ENCODE measurements at places on chromosomes 13 and 19. TPM values are rescaled to one million over a fixed set of nuclear protein-coding genes. Genes with fewer than 3 reads are reported as not detected.

DNA sequence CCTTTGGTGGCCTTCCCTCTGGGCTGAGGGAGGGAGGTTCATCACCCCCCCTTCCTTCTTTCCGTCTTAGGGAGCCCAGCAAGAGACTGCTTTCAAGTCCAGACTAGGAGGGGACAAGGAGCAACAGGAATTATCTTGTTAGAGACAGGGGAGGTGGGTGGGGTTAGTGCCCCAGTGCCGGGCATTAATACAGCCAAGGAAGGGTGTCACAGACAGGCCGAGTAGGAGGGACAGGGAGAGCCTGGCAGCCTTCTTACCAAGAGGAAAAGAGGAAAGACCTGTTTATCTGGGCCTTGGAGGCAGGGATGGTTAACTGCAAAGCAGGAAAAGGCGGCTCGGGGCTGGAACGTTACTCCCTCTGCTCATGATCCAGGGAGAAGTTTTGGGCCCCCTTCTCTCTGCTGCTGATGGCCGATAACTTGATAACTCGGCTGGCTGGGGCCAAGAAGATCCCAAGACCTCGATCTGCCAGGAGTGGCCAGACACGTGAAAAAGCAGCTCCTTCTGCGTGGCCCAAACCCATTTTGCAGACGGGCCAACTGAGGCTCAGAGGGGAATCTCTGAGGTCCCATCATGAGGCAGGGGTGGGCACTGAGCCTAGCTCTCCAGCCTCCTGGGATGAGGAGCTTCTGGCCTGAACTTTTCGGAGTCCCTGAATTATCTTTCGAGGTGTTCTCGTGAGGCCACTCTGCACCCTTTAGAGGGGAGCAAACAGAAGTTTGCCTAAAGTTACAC is 79.3 kb downstream of the PTPRS start:
- DNase-seq, result no peak

- no peak for DNase-seq
Measured at GRCh38 chr13:105118426-105118985, 1417.0 kb downstream of the EFNB2 start.

DNA sequence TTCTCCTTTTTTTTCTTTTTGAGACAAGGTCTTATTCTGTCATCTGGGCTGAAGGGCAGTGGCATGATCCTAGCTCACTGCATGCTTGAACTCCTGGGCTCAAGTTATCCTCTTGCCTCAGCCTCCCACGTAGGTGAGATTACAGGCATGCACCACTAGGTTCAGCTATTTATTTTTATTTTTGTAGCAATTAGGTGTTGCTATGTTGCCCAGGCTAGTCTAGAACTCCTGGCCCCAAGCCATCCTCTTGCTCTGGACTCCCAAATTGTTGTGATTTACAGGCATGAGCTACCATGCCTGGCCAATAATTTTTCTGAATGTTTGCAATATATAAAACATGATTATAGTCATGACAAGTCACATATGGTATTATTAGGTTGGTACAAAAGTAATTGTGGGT is 161.1 kb upstream of the ATXN8OS start:
- DNase-seq, result no peak

- no peak for DNase-seq
Measured at GRCh38 chr13:99310382-99311031, 3.3 kb upstream of the GPR183 start.

Gene NLRP4
- total RNA-seq, result not detected

Data from myocyte (in vitro differentiated cells).